ENCODE measurements at places on chromosomes 6 and 20.

DNA sequence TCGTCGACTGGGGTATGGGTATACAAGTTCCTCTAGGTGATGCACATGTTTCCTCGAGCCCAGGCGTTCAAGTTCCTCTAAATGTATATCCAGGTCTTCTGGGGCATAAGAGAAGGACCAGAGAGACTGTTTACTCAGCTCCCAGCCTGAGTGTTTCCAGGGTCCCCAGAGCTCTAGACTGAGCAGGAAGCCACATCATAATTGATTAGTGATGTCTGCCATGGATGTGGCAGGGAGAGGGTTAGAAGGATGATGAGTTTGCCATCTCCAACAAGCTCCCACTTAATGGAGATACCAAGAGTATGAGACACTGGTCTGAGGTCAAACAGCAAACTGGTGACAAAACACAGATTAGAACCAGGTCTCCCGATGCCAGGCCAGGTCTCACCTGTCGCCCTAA is 74.8 kb downstream of the PREX1 start:
- DNase-seq, result no peak

DNA sequence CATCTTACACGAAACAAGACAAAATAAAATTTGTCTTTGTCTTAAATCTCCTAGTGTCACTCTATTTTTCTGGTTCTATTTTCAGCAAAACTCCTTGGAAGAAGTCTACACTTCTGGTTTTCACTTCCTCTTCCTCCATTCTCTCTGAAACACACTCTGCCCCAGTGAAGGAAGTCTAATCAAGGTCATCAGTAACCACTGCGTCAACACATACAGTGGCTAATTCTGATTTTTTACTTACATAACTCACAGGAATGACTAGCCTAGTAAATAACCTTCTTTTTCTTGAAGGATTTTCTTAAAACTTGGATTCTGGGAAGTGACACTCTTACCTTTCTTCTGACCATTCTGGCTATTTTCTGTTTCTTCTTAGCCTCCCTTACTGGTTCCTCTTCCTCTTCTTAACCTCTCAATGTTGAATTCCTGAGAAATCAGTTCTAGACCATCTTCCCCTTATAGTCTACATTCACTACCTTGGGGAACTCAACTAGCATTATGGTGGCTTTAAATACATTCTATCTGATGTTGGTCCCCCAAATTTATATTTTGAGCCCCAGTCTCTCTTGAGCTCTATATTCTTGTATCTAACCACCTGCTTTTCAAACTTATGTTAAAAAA is 37.5 kb downstream of the AIG1 start:
- DNase-seq, result no peak

- no peak for DNase-seq
These were observed 34.9 kb downstream of the ERGIC3 start for GRCh38 chr20:35576816-35577215.

DNA sequence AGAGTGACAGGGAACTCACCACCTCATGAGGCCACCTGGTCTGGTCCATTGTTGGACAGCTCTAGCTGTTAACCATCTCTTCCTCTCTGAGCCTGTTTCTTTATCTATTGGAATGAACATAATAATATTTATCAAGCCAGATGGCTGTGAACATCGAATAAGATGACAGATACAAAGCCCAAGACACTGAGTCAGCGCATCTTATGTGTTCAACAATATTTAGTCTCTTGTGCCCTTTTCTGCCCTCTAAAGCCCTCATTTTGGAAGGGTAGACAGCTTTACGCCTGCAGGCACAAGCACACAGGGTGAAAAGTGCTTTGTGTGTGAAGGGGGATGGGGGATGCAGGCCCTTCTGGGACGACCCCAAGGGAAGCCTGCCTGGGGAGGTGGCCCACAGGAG is 164.0 kb downstream of the GRM4 start:
- DNase-seq, result no peak

DNA sequence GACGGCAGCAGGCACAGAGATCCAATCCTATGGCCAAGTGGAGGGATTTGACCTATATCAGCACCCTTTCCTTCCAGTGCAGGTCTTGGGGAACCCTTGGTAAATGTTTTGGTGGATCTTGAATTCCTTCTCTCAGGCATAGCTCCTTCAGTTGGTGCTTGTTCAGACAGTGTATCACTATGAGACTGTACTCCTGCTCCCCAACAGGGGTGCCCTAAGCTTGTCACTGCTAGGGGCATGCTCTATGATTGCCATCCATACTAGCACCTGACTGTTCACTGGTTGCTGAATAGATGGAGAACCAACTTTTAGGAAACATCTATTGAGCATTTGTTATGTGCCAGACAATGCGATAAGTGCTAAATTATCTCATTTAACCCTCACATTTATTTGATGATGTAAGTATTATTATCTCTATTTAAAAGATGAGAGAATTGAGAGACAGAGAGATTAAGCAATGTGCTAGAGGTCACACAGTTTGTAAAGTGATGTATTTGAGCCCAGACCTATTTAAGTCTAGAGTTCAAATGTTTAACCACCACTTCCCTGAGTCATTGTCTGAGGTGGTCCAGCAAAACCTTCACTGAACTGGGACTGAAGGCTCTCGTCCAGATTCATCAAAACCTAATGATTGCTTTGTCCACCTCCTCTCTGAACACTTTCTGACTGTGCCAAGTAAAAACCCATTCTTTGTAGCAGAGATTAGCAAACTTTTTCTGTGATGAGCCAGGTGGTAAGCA is 34.3 kb downstream of the ADGRF1 start:
- DNase-seq, result no peak

- DNase-seq, result no peak
These were observed 57.4 kb upstream of the CEP85L start for GRCh38 chr6:118708744-118709143.
